ENCODE measurements at places on chromosomes 2 and 18.

DNA sequence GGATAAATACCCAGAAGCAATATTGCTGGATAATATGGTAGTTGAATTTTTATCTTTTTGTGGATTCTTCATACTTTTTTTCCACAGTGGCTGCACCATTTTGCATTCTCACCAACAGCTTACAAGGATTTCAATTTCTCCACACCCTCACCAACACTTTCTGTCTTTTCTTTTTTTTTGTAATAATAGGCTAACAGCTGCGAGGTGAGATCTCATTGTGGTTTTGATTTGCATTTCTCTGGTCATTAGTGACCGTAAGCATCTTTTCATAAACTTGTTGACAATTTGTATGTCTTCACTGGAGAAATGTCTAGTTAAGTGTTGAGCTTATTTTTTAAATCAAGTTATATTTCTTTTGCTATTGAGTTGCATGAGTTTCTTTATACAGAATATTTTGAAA is 17.6 kb upstream of the SLC9A2 start:
- no peak for DNase-seq

- no peak for DNase-seq
These were observed 3.6 kb upstream of the IL1A start for GRCh38 chr2:112787729-112788393.

GRCh38 chr2:96167407-96168013 is 22.3 kb upstream of the DUSP2 start:
- DNase-seq = no peak

DNA sequence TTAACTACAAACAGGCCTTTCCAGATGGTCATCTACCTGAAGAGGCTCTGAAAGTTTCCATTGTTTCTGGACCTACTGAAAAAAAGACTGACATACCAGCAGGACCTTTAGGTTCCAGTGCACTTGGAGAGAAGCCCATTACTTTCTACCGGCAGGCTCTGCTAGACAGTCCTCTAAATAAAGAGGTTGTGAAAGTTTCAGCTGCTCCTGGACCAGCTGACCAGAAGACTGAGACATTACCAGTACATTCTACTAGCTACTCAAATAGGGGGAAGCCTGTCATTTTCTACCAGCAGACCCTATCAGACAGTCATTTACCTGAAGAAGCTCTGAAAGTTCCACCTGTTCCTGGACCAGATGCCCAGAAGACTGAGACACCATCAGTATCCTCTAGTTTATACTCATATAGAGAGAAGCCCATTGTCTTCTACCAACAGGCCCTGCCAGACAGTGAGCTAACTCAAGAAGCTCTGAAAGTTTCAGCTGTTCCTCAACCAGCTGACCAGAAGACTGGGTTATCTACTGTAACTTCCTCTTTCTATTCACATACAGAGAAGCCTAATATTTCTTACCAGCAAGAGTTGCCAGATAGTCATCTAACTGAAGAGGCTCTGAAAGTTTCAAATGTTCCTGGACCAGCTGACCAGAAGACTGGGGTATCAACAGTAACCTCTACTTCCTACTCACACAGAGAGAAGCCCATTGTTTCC is 65.8 kb downstream of the ALMS1 start:
- no peak for DNase-seq

DNA sequence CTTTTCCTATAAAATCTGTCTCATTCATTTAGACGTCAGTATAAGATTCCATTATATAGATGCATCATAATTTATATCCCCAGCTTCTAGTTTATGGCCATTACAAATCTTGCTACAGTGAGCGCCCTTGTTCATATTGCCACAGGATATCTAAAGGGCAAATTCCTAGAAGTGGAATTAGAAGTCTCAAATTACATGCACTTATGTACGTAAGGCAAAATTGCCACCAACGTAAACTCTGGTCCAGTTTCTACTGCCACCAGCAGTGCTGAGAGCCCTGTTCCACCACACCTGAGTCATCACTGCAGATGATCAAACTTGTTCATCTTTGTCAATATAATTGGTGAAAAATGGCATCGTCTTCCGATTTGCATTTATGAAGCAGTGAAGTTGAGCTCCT is 90.9 kb upstream of the ID2 start:
- no peak for DNase-seq

DNA sequence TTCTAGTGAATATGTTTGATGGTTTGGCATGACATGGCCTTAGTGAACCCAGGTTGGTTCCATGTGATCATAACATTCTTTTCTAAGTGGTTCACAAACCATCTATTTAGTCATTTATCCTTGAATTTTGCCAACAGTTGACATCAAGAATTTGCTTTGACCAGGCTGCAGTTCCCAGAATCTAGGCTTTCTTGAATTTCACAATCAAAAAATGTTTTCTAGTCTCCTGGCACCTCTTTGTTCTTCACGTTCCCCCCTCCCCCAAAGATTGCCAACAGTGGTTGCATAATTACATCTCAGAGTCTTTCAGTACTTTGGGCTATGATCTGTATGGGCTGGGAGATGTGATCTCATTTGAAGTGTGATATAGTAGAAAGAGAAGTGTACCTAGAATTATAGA is 124.0 kb downstream of the GATA6 start:
- DNase-seq = no peak

DNA sequence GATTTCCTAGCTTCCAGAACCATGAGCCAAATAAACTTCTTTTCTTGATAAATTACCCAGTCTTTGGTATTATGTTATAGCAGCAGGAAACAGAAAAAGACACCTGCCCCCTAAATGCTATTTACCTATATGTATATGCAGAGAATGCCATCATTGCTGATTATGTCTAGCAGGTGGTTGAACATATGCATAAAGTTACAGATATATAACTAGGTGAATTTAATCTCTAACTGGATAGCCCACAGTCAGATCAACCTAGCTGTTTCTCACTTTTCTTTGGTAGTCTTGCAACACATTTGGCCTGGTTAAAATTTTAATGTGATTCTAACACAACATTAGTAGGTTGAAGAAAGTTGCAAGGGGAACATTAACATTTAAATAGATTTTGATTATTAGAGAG is 7.1 kb upstream of the CERS6 start:
- no peak for DNase-seq

- no peak for DNase-seq
These were observed 68.9 kb downstream of the PRPF40A start for GRCh38 chr2:152648336-152648735.

- no peak for DNase-seq
These were observed 85.8 kb downstream of the POLE4 start for GRCh38 chr2:75044291-75044690.

DNA sequence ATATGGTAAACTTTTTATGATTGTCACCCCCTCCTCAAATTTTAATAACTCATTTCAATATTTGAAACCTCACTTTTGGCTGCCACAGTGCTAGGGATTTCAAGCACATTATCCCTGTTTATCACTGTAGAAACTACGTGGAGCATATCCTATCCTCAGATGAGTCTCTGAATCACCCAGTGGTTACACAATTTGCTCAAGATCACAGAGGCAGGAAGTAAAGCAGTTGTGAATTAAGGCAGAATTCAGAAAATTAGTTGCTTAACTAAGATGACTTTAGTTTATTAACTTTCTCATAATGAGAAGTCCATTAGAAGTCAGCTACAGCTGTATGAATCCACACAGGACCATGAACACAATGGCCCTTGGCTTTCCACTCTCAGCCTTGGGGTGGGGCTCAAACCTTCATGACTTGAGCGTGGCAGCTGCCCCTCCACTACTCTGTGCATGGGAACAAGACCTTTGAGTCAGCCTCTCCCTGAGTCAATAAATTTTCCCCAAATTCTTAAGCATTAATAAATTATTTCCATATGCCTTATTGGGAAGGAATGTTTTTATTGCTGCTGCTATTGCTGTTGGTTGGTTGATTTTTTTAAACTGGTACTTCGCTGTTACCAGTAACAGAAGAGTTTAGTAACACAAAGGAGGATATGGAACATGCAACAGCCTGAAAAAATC is 369.0 kb downstream of the CBLN2 start:
- DNase-seq = no peak

All from activated CD4-positive, alpha-beta T cell treated with anti-CD3 and anti-CD28 coated beads, Interleukin-2, amount 50 U/mL, for 1 hour (primary cell).